ENCODE measurements at places on chromosomes 4 and X. TPM values are rescaled to one million over a fixed set of nuclear protein-coding genes. Genes with fewer than 3 reads are reported as not detected.

DNA sequence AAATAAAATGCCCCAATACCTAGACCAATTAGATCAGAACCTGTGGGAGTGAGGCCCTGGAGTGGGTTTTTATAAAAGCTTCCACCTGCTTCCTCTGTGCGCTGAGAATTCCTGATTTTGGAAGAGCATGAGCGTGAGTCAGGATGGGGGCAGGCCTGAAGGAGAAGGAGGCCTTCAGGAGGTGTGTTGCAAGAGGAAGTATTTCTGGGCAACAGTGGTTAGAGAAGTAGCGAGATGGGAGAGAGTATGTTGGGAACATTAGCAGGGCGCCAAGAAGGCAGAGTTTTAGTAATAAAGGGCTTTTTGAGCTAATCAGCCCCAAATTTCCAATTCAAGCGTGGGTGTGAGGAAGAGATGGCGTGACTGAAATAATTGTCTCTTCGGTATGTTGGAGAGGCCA, 349.8 kb downstream of the UNC5C start:
- no peaks in the 10 kb centered on the region for H3K36me3 ChIP-seq
- no peak for DNase-seq
- no peak overlapping the region for H3K27ac ChIP-seq
- no peaks in the 10 kb centered on the region for H3K27me3 ChIP-seq
- H3K4me3 ChIP-seq, result no peak overlapping the region

GRCh38 chrX:24168807-24169206, 19.3 kb downstream of the ZFX start:
- H3K4me3 ChIP-seq, result 0 out of 2 replicates have a peak overlapping the region, but pooled peaks have one; percentile 30
- no peaks in the 10 kb centered on the region for H3K27me3 ChIP-seq
- H3K4me1 ChIP-seq, result peaks cover 32% of the 10 kb centered on the region
- 0 out of 2 replicates have a peak, but pooled peaks cover 5% of the 10 kb centered on the region for H3K36me3 ChIP-seq
- H3K27ac ChIP-seq, result peak overlapping the region; percentile 85

- no peaks in the 10 kb centered on the region for H3K27me3 ChIP-seq
- H3K36me3 ChIP-seq, result no peaks in the 10 kb centered on the region
- no peak for DNase-seq
- no peak overlapping the region for H3K4me3 ChIP-seq
- H3K27ac ChIP-seq, result no peak overlapping the region
Observed at GRCh38 chrX:132501606-132502005, 12.8 kb upstream of the MBNL3 start.

- H3K4me3 ChIP-seq, result no peak overlapping the region
- no peak for DNase-seq
- H3K36me3 ChIP-seq, result no peaks in the 10 kb centered on the region
- H3K27me3 ChIP-seq, result no peaks in the 10 kb centered on the region
- H3K27ac ChIP-seq, result no peak overlapping the region
Observed at GRCh38 chr4:78768452-78769180, 7.5 kb upstream of the BMP2K start.

DNA sequence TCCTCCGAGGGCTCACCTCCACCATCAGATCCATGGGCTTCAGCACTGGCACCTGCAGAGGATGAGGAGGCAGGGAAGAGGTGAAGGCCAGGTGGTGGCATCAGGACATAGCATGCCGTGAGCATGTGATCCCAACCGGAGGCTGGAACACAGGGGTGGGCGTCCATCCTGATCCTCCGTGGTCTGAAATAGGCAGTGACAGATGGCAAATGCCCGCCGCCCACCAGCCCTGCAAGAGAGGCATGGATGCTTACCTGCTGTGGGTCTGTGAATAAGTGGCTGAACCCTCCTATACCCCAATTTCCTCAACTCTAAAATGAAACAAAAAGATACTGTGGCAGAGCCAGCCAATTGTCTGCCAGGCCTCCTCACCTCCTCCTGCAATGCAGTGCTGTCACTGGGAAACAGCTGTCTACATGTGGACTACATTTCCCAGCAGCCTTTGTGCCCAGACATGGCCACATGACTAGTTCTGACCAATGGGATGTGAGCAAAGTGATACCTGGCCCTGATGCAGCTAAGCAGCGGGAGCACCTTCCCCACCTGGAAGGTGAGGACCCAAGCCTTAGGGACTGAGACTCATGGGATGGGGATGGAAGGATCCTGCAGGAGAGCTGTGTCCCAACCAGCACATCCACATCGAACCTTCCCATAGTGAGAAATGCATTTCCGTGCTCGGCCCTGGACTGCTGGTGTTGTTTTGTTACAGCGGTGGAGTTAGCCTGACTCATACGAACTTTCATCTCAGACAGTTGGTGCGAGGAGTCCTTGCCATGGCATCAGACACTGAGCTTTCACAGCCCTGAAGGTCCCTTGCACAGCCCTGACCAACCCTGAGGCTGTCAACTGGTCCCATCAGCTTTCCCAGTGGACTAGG, 99.5 kb downstream of the PPP2R2C start:
- peaks cover 5% of the 10 kb centered on the region for H3K4me1 ChIP-seq
- H3K27ac ChIP-seq, result no peak overlapping the region
- peak; percentile 81 for DNase-seq
- no peak overlapping the region for H3K4me3 ChIP-seq
- H3K27me3 ChIP-seq, result no peaks in the 10 kb centered on the region
- H3K36me3 ChIP-seq, result no peaks in the 10 kb centered on the region

DNA sequence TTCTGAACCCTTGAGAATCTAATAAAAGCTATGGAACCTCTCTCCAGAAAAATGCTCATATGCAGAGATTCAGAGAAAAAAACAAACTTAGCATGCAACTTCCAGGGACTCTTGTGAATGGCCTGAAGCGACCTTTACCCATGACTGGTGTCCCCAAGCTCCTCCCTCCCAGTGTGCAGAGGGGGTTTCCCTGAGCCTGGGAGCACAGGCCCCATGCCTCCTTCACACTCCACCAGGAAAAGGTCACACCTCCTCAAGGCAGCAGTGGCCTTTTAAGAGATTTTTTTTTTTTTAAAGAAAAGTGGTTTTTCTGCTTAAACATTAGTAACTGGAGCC, 13.3 kb upstream of the UBA6 start:
- no peaks in the 10 kb centered on the region for H3K27me3 ChIP-seq
- no peak for DNase-seq
- H3K27ac ChIP-seq, result no peak overlapping the region
- H3K4me3 ChIP-seq, result no peak overlapping the region

DNA sequence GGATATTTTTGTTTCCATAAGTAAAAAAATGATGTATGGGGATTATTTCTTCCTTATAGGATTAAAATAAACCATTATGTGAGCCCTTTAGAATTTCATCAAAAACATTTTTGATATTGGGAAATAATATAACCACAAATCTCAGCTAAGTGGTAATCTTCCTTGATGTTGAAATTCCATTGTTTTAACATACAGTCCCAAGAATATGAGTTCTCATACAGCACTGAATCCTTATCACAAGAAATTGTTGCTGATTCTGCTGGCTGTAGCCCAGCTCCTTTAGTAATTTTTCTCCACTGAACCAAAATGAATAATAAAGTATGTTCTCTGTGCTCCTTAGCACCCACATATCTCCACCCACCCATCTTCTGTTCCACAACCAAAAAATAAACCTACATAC, 41.9 kb upstream of the FAM47B start:
- H3K4me1 ChIP-seq, result no peaks in the 10 kb centered on the region
- DNase-seq, result no peak
- no peak overlapping the region for H3K4me3 ChIP-seq
- H3K27me3 ChIP-seq, result no peaks in the 10 kb centered on the region
- no peak overlapping the region for H3K27ac ChIP-seq

- no peaks in the 10 kb centered on the region for H3K27me3 ChIP-seq
- no peaks in the 10 kb centered on the region for H3K36me3 ChIP-seq
- H3K27ac ChIP-seq, result no peak overlapping the region
- H3K4me1 ChIP-seq, result peaks cover 10% of the 10 kb centered on the region
- peak; percentile 47 for DNase-seq
Observed at GRCh38 chrX:37651921-37652452, 33.6 kb upstream of the XK start.

DNA sequence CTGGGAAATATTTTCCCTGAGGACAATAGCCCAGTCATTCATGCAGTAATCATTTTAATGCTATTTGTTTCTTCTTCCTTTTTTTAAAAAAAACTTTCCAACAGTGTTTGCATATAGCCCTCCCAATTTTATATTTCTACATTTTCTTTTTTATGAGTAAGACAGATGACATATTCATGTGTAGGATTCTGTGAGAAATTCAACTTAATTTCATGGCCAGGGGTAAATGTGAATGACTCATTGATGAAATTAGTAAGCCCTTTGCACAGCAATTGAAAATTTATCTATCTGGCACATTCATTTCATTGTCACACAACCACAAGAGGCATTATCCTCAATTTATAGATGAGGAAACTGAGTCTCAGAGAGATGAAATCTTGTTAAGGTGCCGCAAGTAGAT, 13.7 kb upstream of the SMIM20 start:
- H3K4me3 ChIP-seq, result no peak overlapping the region
- H3K27me3 ChIP-seq, result no peaks in the 10 kb centered on the region
- H3K4me1 ChIP-seq, result no peaks in the 10 kb centered on the region
- DNase-seq, result no peak
- H3K27ac ChIP-seq, result no peak overlapping the region
- H3K36me3 ChIP-seq, result no peaks in the 10 kb centered on the region

DNA sequence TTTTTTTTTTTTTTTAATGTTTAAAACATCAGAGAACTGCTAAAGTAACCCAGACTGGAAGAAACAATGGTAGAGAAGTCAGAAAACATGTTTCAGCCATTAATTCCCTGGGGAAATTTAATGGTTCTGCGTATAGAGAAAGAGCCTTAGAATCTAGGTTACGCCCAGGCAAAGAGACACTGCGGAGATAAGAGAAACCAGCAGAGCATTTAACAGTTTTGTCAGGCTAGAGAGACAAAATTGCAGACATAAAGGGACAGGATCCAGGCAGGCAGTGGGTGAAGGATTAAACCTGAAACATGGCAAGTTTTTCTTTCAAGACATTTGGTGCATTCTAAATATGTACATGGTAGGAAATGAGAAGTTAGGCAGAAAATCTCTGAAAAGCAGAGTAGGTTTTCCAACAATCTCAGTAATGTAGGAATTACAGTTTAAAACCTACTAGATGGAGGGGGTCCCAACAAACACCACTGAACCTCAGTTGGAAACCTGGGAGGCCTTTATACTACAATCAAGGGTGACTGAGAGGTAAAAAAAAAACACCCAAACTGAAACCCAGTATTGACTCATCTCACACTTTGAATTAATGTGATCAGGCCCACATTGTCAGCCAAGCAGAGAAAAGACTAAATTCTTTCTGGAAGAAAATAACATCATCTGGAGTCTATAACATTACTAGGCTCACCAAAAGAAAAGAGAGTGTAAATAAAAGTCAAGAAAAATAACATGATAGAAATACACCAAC, 254.2 kb upstream of the NWD2 start:
- no peaks in the 10 kb centered on the region for H3K4me1 ChIP-seq
- no peak overlapping the region for H3K4me3 ChIP-seq
- H3K27ac ChIP-seq, result no peak overlapping the region

DNA sequence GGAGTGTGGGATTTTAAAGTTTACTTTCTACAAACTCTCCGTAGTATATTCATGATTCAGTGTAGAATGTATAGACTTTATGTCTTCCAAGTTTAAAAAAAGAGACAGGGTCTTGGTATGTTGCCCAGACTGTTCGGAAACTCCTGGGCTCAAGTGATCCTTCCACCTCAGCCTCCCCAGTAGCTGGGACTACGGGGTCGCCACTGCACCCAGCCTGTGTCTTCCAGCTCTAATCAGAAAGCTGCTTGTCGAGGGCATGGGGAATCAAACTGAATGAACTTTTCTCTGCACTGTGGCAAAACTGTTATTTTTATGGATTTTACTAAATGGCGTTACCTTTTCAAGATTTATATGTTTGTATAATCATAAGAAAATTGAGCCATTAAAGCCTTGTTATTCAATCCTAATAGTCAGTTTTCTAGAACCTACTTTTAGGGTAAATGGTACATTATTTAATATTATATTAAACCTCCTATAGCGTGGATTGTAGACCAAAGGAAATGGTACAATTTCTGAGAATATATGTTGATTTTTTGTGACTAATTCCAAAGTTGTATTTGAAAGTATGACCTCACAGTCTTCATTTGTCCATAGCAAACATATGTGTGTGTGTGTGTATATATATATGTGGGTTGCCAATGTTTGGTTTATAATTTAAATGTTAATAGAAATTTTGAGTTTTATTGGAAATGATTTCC, 1.1 kb downstream of the BLOC1S4 start:
- no peaks in the 10 kb centered on the region for H3K36me3 ChIP-seq
- H3K4me3 ChIP-seq, result peak overlapping the region; percentile 75
- no peak for DNase-seq
- no peaks in the 10 kb centered on the region for H3K27me3 ChIP-seq
- H3K27ac ChIP-seq, result no peak overlapping the region

DNA sequence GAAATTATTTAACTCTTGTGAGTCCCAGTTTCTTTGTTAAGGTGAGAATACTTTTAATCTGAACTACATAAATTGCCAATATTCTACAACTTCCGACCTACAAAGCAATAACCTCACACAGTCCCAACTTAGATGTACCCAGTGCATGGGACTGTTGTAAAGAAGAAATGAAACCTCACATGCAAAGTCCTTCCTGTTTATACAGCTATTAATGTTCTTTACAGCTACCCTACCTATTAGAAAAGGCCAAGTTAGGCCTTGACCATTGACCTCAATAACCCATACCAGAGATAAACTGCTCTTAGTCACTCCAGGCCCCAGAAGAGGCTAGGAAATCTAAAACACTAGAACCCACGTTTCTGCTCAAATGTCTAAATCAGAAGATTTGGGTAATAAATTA, 920.1 kb upstream of the TENM3 start:
- H3K4me3 ChIP-seq, result no peak overlapping the region
- H3K27ac ChIP-seq, result no peak overlapping the region
- H3K36me3 ChIP-seq, result no peaks in the 10 kb centered on the region
- H3K4me1 ChIP-seq, result 0 out of 2 replicates have a peak, but pooled peaks cover 7% of the 10 kb centered on the region

DNA sequence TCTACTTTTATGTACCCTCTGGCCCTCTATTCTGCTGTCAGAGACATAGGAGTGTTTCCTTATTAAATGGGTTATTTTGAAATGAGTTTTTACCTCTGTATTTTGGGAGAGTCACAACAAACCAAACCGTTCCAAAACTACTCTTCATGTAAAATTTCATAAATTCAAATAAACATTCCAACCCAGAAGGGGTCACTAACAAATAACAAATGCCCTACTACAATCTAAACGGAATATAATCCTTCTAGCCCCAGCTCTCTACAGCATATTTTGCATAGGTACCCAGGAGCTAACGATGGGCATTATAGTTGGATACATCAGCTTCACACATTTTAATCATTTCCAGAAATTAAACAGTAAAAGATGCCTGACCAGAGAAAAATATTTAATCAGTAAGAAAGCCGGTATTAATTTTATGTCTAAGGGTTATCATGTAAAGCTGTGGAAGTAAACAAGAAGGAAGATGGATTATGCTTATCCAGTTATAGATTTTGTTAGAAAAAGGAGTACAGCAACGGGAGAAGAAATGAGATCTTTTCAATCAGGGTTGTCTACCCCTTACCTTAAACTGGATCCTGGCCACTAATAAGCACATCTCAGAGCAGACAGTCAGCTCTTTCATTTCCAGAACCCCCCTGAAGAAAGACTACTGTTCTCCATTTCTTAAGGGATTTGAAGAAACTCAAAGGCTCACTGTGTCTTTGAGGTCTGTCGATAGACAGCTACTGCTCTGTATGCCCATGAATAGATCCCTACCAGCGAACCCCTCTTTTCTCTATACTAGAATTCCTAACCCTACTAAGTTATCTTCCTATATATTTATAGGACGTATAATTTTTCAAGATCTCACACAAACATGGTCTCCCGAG, 1.2 kb downstream of the UGDH start:
- no peaks in the 10 kb centered on the region for H3K27me3 ChIP-seq
- H3K27ac ChIP-seq, result peak overlapping the region; percentile 97
- peak overlapping the region; percentile 98 for H3K4me3 ChIP-seq
- no peak for DNase-seq
- H3K4me1 ChIP-seq, result peaks cover 7% of the 10 kb centered on the region

CXCR3 gene
- total RNA-seq, result not detected

STPG2 gene
- not detected for total RNA-seq

ATXN3L gene
- not detected for total RNA-seq

TEC gene
- 8.3 TPM for total RNA-seq

ZNF711 gene
- 18.5 TPM for total RNA-seq

TMEM255A gene
- total RNA-seq, result 0.28 TPM

Measured in GM23338 (cell line).